ENCODE measurements at places on chromosomes 3 and 15.

- DNase-seq: peak; percentile 21
These were observed 697 bp upstream of the RAB5A start for GRCh38 chr3:19945969-19946831.

- DNase-seq: peak; percentile 95
These were observed 45.5 kb upstream of the SLC41A3 start for GRCh38 chr3:126129398-126129891.

DNA sequence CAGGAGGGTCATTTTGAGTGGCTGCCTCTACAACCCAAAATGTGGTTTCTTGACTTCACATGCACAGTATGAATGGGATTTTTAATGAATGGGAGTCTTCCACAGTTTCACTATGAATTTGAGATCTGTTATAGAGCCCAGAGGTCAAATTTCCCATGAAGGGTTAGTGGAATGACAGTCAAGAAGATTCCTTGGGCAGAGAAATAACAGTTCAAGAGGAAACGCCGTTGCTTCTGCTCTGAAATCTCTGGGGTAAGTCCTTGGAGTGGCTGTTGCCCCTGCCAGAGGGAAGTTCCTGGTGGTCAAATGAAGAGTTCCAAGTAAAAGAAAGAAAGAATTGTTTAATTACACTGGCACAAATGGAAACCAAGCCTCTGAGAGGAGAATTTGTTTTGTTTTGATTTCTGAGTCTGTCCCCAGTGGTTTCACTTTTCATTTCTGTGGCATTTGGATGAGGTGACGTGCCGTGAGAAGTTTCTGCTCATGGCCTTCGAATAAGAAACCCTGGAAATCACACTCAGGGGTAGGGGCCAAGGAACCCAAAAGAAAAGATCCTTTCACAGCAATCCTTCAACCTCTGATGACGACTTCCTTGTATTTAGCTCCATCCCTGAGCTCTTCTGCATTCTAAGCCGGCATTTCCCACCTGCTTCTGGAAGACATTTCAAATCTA lies 77.5 kb upstream of the IL12A start:
- DNase-seq: no peak

GRCh38 chr3:178826435-178827123 lies 245.0 kb downstream of the ZMAT3 start:
- DNase-seq: no peak

DNA sequence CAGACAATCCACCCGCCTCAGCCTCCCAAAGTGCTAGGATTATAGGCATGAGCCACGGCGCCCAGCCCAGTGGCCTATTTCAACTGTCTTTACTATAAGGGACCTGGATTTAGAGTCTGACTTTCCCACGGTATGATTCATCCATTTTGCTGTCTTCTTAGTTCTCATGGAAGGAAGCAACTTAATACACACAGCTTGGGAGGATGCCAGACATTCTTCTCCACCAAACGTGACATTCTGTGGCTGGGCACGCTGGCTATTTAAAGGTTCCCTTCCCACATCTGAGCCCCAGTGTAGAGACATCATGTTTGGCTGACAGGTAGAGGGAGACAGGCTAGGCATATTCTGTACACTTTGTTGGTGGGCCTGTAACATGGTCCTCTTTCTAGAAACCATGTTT lies 26.2 kb downstream of the FAM43A start:
- peak; percentile 99 for DNase-seq

Data from MCF 10A (cell line).